Activated CD4-positive, alpha-beta T cell treated with anti-CD3 and anti-CD28 coated beads, Interleukin-2, amount 50 U/mL, for 48 hours (primary cell): ENCODE measurements at places on chromosomes 4 and X.

DNA sequence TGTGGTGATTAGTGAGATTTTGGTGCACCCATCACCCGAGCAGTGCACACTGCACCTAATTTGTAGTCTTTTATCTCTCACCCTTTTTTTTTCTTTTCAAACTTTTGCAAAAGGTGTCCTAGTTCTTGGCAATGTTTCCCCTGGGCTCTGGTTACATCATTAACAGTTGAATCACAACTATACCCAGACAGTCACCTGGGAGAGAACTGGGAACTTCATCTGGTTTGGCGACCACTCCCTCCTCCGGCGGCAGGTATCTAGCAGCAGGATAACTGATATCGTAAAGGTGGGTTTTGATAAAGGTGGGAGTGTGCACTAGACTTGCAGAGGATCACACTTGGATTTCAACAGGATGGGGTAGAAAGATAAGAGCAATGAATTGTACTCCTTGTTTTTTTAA is 140.5 kb downstream of the CHIC2 start:
- DNase-seq = no peak

- no peak for DNase-seq
Measured at GRCh38 chrX:72271091-72271788, 5.8 kb downstream of the RPS4X start.

DNA sequence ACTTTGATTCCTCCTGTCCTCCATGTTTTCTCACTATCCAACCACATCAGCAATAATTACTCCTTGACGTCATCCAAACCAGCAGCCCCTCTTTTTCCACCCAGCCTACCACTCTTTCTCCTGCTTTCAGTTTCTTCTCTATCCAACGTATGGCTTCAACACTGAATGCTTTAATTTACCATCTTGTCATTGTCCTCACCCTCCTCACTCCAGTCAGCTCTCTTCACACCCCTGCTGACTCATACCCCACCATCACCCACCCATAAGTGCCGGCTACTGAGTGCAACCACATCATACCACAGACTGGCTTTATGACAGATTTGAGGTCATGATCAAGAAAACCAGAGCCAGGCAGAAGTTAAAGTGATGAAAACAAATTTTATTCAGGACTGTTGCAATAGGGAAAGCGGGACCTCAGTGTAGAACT is 9.8 kb upstream of the ANXA5 start:
- peak; percentile 67 for DNase-seq

GRCh38 chr4:65383589-65384305 is 286.5 kb downstream of the EPHA5 start:
- no peak for DNase-seq
